ENCODE measurements at places on chromosomes 5 and 9.

DNA sequence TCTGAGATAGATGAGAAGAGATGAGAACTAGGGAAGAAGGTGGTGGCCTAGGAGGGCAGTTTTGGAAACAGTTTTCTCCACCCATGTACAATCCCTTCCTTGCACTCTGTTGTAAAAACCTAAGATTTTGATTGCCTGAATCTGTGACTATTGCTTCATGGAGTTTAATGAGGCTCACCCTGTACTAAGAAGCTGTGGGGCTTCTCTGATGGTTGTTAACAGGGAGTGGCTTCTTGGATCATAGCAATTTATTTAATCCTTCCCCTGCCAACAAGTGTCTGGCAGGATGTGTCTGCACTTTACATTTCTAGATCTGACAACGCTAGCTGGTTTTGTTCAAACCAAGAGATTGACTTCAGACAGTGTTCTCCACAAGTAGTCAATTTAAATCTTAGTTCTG is 74.7 kb upstream of the C5orf46 start:
- no peak for DNase-seq

DNA sequence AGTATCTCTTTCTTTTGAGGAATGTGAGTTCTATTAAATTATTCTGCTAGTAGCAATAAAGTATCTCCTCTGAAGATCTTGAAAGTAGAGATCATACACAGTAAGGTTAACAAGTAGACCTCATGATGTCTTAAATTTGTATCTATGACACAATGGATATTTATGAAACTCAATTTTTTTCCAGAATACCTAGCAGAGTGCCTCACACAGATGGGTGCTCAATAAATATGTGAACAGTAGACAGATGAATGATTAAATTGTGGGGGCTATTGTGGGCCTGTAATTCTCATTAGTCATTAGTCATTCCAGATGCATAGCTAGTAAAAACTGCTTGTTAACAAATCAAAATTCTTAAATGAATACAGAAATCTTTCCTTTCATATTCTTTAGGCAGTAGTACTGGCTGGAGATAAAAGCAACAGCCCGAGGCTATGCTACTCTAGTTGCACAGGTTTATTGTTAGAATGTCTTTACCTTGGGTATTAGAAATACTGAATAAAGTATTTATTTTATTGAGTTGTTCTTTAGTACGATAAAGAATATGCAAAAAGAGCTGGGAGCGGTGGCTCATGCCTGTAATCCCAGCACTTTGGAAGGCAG is 22.0 kb downstream of the CHD1 start:
- no peak for DNase-seq

DNA sequence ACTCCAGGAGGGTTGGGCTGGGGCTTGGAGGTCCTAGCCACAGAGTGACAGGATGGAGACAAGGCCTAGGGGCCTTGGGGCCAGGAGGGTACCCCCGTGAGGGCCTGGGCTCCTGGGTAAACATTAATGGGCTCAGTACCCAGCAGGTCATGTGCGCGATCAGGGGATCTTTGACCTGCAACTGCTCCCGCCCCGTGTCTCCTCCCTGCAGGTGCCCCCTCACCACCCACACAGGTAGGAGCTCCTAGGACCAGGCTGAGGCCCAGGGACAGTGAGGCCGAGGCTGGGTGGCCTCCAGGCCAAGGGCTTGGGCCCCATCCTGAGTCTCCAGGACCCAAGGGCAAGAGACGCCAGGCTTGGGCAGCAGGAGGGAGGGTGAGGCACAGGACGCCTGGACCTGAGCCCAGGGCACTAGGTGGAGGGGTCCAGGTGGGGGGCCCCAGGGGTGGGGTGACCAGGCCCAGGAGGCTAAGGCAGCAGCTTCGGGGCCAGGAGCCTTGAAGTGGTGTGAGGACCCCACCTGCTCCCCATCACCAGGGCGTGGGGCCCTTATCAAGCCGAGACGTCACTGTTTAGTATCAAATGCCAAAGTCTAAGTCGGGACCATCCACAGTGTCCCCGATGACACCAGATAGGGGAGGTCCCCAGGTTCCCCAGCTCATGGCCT is at the start of gene SLC34A3:
TSS of gene SLC34A3 (plus strand) at position 197 of the 667 bp plus-strand sequence. CDS start 802 bp downstream, outside the sequence.
- DNase-seq, result no peak

DNA sequence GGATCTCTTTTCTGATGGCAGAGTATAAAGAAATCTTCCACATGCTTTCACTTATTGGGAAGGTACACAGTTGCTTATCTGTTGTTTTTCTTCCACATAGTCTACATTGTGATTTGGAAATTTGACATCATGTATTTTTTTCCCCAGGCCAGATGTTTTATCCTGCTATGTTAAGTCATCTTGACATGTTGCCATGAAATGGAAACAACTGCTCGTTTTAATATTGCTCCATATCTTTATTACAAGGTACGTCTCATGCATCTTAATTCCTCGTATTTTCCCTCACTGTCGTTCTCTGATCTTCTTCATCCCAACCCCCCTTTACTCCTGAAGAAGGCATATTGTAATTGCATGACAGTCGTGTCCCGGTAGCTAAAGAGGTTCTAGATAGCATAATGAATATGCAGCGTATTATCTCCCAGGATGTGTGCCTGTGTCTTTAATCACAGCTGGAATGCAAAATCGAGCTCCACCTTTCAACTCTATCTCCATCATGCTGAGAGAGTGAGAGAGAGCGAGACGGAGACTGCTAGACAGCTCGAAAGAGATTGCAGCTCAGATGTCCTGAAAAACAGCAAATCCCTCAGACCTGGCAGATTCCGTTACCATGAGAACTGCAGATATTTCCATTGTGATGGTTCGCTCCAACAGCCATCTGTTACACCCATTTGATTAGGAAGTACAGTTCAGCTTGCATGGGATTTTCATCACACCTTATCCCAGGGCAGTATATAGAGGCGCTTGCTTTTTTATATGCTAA is 281.7 kb downstream of the TMEM38B start:
- DNase-seq, result no peak

GRCh38 chr5:150582241-150583109 is 58.0 kb upstream of the SYNPO start:
- no peak for DNase-seq

- no peak for DNase-seq
Observed at GRCh38 chr5:175238326-175238725, 205.7 kb downstream of the DRD1 start.

DNA sequence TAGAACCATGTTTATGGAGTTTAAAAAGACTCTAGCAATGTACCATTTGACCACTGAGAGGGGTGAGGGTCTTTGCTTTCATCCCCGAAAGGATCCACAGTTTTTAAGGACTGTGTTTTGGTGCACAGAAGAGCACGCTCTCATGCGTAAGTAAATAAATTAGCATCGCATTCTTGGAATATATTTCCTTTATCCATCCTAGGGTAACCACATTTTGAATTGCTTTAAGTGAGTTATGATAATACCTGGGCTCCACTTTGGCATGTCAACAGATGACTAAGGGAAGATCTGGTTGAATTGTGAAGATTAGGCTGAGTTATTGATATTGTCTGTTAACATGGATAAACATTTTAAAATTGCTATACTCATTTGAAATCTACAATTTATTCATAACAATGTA is 89.4 kb upstream of the EDIL3 start:
- DNase-seq, result no peak

- no peak for DNase-seq
Observed at GRCh38 chr9:116270546-116270945, 117.0 kb downstream of the PAPPA start.

GRCh38 chr9:123441769-123442168 is 85.8 kb downstream of the CRB2 start:
- DNase-seq, result no peak

DNA sequence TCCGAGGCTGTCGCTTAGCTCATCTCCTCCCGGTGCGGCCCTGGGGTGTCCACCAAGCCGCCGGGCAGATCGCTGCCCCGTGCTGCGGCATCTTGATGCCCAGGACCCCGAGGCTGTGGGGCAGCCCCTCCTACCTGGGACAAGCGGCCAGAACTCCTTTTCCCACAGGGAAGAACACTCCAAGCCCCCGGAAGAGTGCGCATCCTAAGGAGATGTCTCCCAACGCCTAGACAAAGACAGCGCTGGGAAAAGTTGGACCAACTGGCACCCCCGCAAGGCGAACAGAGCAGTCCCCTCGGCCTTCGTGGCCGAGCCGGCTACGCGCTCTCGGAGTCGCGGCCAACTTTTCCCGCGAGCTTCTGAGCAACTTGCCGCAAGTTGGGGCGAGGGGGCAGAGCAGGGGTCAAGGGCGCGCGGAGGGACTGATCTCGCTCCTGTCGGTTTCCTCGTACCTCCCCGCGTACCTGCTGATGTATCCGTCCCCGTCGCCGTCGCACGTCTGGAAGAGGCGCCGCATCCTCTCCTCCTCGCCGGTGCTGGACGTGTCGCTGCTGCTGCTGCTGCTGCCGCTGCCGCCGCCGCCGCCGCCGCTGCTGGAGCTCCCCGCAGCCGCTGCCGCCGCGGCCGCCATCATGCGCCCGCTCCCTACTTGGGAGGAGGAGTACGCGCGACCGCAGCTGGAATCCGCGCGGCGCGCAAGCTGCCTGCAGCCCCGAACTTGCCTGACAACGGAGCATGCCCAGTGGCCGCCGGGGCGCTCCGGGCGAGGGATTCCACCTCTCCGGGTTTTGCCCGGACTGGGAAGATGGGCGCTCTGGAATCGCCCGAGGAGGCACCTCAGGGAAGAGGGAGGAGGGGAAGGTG is at the start of gene MCC:
TSS of gene MCC (minus strand) at position 673 of the 864 bp plus-strand sequence.
- DNase-seq, result no peak

DNA sequence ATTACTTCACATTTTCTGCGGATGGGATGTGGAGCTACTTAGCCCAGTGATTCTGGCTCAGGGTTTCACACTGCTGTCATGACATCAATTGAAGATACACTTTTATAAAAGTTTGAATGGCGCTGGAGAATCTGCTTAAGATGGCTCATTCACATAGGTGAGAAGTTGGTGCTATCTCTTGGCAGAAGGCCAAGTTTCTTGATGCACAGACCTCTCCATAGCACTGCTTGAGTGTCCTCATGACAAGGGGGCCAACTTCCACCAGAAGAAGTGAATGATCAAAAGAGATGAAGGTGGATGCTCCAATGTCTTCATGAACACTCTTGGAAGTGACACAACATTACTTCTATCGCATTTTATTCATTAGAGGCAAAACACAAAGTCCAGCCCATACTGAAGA is 403.7 kb upstream of the CCNG1 start:
- DNase-seq, result peak; percentile 6

DNA sequence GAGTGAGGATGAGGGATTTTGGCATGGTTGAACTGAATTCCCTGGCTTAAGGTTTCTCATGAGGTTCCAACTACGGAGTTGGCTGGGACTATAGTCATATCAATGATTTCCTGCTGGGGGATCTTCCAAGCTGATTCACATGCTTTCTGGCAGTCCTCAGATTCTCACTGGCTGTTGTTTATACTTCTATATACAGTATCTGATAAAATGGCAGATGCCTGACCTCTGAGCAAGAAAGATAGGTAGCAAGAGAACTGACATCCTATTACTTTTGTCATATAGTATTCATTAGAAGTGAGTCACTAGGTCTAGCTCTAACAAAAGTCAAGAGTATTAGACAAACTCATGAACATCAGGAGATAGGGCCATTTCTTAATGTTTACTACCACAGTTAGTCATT is 440.9 kb upstream of the EDIL3 start:
- DNase-seq, result no peak

DNA sequence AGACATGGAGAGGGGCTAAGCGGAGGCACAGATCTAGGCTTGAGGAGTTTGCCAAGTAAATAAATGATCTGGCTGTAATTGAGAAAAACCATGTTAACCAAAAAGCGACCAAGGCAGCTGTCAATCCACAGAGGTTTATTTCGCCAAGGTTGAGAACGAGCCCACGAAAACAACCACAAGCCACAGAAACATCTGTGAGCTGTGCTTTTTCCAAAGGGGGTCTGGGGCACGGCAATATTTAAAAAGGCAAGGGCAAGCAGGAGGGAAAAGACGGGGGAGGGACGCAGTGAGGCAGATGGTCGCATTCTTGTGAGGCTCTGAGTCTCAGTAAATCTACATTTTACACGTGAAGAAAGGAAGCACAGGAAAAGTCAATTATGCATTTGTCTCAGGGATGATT is 25.4 kb downstream of the CCT5 start:
- no peak for DNase-seq

- DNase-seq, result peak; percentile 35
Observed at GRCh38 chr5:95821110-95822021, 1.2 kb downstream of the GLRX start.

- DNase-seq, result no peak
Observed at GRCh38 chr9:112041536-112042243, 133.4 kb downstream of the SUSD1 start.

DNA sequence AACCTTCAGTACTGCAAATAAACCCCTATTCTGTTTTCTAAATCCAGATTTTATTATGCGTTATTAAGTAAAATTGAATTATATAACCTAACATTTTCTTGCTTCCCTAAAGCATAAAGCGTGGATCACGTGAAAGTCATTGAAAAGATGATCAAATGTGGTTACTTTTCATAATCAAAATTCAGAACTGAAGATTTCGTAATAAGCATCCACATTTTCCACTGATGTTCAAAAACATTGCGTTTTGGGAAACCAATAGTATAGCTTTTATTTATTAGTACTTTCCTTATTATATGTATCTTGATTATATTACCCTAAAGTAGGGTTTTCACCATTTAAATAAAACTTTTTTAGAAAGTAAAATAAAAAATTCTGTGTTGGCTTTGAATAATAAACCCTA is 1.8 kb downstream of the SLF1 start:
- no peak for DNase-seq

DNA sequence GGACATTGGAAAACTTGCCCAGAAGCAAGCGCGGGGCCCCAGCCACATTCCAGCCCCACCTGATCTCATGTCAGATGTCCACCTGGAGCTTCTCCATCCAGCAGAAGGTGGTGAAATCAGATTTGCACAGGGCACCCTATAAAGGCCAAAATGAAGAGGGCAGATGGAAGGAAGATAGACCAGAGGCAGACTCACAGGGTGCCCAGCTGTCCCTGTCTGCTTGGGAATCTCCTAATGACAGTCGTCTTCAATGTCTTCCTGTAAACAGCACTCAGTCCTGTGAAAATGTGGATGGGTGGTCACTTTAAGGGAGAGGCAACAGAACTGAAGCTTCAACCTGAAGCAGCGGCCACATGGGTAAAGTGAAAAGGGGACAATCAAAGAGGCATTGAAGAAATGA is 607.5 kb downstream of the IRX1 start:
- DNase-seq, result no peak

DNA sequence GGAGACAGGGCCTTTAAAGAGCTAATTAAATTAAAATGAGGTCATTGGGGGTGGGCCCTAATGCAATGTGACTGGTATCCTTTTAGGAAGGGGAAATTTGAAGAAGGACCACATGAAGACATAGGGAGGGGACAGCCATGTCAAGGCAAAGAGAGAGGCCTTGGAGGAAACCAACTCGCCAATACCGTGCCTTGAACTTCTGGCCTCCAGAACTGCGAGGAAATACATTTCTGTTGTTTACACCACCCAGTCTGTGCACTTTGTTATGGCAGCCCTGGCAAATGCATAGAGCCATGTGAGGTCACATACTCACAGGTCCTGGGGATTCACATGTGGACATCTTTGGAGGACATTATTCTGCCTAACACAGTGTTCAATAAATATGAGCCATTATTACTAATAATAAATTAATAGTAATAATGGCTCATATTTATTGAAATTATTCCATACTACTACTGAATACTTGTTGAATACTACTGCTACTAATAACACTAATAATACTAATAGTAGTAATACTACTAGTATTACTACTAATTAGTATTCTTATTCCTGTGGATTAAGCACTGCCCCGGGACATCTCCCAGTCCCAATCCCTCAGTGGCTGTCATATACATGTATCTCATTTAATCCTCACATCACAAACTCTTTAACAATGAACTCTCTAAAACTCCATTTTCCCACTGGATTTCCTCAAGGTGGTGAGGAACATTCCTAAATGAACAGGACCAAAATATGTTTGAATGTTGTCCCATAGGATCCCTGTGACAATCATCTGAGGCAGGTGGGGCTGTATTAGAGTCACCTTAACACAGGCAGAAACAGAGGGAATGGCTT is 8.4 kb downstream of the TRAF1 start:
- no peak for DNase-seq
